ENCODE measurements at places on chromosomes 12 and 14.

GRCh38 chr12:81597928-81598604 is 161.1 kb downstream of the PPFIA2 start:
- no peak for DNase-seq

GRCh38 chr12:12331896-12332295 is 18.1 kb downstream of the MANSC1 start:
- no peak for DNase-seq

GRCh38 chr14:54278087-54278486 is 118.7 kb upstream of the CDKN3 start:
- no peak for DNase-seq

- DNase-seq: no peak
Observed at GRCh38 chr12:106987846-106988245, 900 bp upstream of the MTERF2 start.

- DNase-seq: no peak
Observed at GRCh38 chr12:38930990-38931389, 25.6 kb upstream of the CPNE8 start.

DNA sequence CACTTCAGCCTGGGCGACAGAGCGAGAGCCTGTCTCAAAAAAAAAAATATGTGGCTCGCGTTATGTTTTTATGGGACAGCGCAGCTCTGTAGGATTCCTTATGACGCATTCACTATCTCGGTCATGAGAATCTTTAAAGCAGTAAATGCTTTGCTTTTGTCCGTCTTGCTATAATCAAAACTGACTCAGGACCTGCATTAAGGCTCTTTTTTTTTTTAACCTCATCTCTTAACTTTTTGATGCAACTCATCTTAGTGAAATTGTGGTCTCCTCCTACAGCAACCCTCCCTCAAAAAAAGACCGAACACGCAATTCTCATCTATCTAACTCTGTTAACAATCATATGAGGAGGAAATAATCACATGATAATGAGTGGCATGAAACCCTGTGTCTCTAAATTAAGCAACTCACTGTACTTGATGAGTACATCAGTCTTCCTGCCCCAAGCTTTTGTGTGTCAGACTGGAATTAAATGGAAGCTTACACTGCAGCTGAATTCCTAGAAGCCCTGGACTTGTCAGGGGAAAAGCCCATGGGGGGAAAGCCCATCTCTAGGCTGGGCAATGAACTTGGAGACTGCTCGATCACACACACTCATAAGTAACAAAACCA is 4.3 kb downstream of the P2RX4 start:
- DNase-seq: peak; percentile 14

DNA sequence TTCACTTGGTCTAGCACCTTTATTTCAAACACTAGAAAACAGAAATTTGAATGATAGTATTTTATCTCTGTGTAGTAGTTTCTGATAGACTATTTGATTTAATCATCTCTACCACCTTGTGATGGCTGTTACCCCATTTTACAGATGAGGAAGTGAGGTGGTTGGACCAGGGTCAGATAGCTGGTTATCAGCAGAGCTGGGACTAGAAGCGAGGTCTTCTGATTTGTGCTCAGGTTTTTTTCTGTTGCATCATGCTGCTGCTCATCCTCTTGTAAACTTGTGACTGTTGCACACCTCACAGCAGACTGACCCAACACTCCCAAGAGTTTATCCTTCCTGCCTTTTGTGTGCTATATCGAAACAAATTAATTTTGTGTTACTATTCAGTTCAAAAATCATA is 10.1 kb upstream of the MANSC4 start:
- DNase-seq: no peak

- DNase-seq: no peak
Observed at GRCh38 chr14:49881350-49882001, 11.4 kb upstream of the ARF6 start.

DNA sequence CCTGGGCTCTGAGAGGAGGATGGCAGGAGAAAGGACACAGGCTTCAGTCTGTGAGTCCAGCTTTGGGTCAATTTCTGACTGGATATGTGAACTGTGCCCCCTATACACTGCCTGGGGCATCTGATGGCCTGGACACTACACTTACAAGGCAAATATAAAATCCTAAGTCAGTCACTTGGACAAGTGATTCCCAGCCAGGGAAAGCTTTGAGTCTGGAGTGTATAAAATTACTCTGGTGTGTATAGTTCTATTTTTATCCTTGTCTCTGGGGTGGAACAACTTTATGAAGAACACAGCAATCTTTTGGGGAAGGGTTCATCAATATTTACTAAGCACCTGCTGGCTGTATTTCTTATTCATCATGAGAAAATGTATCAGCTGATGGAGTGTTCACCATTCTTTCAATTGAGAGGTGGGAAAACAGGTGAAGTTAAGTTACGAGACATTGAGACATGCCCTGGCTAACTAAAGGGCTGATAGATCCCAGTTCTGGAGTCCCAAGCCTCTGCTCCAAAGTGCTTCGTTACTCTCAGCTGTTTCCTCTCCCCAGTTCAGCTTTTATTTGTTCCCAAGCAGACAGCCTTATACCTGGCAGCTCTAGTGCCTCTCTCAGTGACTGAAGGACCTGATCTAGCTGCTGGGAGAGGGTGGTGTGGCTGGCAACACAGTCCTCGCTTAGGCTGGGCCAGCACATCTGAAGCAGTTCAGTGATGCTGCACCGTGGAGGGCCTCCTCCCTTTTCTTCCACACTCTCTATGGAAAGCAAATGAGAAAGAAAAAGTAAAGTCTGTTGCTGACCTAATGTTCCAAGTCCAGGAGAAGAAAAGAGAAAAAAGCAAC is 30.9 kb downstream of the ZFYVE26 start:
- DNase-seq: no peak

- no peak for DNase-seq
Observed at GRCh38 chr14:20712904-20713303, 24.3 kb downstream of the ANG start.

GRCh38 chr14:37013078-37013477 is 159.3 kb downstream of the SLC25A21 start:
- no peak for DNase-seq

DNA sequence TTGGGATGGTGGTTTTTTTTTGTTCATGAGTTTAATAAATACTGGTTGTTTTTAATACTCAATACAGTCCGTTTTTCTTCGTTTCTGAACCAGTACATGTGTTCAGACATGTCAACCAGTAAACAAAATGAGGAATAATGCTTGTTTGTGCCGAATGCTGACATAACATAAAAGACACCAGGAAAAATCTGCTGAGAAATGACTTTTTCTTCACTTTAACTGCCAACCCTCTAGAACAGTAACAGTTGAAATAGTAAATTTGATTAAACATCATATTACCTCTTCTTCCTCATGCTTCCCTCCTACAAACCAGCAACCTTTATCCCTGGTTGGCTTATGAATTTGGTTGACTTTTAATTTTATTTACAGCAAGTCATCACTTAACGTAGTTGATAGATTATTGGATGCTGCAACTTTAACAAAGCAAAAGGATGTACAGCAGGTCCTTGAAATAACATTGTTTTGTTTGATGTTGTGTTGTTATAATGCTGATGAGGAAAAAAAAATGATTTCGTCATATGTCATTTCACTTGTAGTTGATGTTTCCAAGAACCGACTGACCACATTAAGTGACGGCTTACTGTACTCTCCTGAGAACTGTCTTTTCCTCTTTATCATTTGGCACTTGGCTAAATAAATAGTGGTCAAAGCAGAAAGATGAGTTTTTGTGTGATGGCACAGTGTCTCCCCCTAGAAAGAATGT is 340.5 kb downstream of the TMTC2 start:
- no peak for DNase-seq
